ENCODE measurements at places on chromosomes 6 and 20.

DNA sequence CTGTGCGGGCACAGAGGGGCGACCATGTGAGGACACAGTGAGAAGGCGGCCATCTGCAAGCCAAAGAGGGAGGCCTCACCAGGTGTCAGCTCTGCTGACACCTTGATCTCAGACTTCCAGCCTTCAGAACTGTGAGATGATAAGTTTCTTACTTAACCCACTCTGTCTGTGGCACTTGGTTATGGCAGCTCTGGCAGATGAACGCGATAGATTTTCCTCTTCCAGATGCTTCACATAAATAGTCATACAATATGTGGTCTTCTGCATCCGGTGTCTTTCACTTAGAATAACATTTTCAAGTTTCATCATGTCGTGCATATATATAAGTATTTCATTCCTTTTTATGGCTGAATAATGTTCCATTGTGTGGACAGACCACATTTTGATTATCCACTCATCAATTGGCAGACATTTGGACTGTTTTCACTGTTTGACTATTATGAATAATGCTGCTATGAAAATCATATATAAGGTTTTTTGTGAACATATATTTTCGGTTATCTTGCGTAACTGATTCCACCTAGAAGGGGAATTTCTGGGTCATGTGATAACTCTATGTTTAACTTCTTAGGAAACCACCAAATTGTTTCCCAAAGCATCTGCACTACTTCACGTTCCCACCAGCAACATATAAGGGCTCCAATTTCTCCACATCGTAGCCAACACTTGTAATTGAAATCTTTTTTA is 30.2 kb downstream of the PRR18 start:
- no peak for DNase-seq

GRCh38 chr6:134535831-134536230 is 217.9 kb upstream of the SGK1 start:
- DNase-seq = no peak

GRCh38 chr6:46333481-46333880 is 157.8 kb downstream of the RCAN2 start:
- DNase-seq = no peak

DNA sequence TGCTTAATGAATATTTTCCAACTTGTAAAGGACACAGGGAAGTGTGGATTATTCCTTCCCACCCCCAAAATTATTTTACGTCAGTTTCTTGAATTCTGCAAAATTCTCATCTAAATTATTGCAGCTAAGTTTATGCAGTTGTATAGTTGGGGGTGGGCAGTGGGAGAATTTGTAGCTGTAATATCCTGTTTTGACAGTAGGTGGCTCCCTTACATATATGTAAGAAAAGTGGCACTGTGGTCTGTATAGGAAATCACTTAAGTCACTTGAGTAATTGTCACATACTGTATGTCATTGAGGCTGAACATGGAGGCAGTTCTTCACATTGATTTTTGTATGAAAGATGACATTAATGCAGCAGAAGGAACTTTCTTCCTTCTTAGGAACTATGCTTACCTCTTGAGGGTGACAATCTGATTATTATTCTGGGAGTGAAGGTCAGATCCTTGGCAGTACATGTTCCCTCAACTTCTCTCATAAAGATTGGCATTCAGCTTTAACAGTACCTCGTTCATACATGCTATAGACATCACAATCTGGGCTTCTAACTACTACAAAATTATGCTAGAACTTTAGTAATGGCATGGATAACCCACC is 14.6 kb upstream of the CFAP206 start:
- DNase-seq = no peak

- no peak for DNase-seq
Observed at GRCh38 chr6:125217992-125218391, 64.4 kb downstream of the TPD52L1 start.

GRCh38 chr6:31586599-31587281 is 663 bp downstream of the LST1 start:
- DNase-seq = no peak

- no peak for DNase-seq
Observed at GRCh38 chr20:40868551-40869217, 159.9 kb upstream of the TOP1 start.

DNA sequence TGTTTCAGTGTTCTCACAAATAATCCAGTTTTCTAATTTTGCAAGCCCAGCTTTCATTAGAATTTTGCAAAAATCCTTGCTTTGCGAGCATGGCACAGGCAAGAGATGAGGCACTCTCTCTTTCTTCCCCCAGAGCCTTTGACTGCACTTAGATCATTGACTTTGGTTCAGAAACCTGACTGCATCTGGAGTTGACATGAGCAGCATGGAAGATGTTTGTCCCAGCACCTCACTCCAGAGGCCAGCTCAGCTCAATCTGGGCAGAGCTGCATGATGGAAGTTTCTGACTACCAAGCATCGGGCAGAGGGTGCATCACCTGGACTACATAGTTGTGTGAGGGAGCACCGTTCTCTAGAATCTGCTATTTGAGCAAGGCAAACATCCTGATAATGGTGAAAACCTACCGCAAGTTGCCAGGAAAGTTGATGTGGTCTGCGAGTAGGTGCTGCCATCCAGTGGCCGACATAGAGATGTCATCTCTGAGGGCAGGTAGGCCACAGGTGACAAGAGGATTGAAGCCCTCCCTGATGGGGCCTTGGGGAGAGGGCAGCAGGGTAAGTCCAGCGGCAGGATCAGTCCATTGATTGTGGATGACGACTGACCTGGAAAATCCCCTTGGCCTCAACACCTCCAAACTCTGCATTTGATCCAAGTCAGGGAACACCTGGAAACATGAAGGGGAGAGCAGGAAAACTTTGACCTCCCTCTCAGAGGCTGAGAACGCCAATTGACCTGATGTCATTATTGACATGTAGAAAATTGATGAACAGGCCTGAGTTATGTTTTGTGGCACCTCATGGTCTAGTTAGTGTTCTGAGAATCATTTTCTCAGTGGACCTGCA is 3.8 kb upstream of the LPA start:
- DNase-seq = no peak

DNA sequence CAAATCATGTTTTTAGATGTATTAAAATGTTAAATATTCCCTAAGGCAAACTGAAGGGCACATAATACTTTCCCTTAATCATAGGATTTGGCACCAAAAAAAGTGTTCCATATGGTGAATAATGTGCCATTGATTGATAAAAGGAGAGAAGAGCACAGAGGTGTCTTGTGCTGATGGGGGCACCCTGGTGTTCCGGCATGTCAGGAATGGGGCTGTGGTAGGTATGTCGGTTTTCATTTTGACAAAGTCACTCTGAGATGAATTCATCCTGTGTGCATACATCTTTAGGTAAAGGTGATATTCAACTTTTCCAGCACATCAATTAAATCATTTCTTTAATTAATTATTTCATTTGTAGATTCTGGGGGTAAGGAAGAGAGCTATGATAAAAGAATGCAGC is 36.8 kb downstream of the CENPW start:
- DNase-seq = no peak

DNA sequence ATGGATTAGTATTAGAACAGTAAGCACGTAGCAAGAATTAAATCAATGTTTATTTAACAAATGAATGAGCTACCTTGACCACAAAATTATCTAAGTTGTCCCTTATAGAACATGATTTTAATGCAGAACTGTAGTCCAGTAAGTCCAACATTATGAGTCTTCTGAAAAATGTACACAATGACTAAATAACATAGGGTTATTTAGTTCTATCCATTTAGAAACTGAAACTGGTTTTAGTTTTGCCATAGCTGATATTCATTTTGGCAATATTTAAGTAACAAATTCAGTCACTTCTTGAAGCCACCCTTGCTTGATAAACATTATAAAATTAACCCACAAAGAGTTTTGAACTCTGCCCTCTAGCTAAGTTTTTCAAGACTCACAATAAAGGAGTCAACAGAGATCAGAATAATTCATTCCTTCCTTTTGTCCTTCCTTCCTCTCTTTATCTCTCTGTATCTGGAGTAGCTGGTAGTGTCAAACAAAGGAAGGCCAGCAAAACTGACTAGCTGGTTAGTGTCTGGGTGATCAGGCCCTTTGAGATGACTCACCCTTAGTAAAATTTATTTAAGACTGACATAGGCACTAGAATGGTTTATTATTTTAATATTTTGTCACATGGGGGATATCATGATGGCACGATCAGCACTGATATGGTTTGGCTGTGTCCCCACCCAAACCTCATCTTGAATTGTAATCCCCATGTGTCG is 115.1 kb downstream of the BTBD9 start:
- no peak for DNase-seq

DNA sequence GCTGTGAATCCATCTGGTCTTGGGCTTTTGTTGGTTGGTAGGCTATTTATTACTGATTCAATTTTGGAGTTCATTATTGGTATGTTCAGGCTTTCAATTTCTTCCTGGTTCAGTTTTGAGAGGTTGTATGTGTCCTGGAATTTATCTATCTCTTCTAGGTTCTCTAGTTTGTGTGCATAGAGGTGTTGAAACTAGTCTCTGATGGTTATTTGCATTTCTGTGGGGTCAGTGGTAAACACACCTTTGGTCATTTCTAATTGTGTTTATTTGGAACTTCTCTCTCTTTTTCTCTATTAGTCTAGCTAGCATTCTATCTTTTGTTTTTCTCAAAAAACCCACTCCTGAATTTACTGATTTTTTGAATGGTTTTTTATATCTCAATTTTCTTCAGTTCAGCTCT is 70.1 kb upstream of the IRAK1BP1 start:
- no peak for DNase-seq

DNA sequence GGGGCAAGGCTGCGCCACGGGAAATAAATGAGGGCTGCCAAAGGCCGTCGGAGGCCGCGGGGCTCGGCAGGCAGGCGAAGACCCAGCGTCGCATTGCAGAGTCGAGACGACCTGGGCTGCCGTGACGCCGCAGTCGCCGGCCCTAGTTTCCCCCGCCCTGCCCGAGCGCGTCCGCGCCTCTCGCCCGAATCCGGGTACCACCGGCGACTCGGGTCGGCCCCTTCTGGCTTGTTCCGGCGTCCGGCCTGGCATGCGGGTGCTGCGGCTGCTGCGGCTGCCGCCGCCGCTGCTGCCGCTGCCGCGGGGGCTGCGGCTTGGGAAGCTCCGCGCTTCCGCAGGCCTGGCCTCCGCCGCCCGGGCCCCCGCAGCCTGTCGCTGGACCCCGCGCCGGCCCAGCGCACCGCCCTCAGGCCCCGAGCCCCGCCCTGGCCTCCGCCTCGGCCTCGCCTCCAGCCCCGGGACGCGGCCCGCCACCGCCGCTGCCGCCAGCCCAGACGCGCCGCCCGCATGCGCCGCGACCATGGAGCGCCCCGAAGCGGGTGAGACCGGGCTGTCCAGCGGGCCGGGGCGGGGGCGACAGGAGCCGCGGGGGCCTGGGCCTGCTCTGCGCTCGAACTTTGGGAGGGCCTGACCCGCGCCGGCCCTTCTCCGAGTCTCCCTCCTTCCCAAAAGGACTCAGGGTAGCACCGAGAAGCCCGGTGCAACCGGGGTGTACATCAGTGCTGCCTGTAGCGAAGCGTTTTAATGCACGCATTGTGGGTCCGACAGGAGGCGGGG is at the start of gene AKAP7:
TSS of gene AKAP7 (plus strand) at position 224 of the 777 bp plus-strand sequence. CDS start at position 521, 297 bp downstream.
- peak; percentile 14 for DNase-seq

DNA sequence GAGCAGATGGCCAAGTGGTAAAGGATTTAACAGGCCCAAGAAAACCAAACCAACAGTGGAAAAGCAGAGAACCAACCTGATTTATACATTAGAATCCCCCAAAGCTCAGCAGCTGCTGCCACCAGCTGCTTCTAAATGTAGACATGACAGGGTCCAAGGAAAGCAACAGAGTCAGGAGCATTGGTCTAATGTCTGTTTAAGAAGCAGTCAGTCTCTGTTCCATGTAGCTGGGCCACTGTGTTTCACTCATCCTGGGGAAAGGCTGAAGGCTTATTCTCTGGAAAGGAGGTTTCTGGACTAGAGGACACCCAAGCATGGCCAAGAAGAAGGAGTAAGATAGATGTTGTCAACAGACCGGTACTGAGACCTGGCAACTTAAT is 75.4 kb downstream of the TMEM244 start:
- no peak for DNase-seq

DNA sequence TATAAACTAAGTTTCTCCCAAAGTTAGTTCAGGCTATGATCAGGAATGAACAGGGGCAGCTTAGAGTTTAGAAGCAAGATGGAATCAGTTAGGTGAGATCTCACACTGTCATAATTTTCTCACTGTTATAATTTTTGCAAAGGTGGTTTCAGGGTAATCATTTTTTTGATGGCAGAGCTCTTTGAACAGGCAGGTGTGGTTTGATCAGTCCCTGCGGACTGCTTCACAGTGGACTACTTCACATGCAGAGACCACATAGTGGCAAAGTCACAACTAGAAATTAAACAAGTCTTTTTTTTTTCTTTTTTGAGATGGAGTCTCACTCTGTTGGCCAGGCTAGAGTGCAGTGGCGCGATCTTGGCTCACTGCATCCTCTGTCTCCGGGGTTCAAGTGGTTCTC is 6.8 kb downstream of the MAS1 start:
- DNase-seq = no peak

- no peak for DNase-seq
Observed at GRCh38 chr6:161584621-161585340, 310.9 kb upstream of the AGPAT4 start.

- DNase-seq = no peak
Observed at GRCh38 chr6:150282806-150283205, 86.0 kb upstream of the IYD start.

DNA sequence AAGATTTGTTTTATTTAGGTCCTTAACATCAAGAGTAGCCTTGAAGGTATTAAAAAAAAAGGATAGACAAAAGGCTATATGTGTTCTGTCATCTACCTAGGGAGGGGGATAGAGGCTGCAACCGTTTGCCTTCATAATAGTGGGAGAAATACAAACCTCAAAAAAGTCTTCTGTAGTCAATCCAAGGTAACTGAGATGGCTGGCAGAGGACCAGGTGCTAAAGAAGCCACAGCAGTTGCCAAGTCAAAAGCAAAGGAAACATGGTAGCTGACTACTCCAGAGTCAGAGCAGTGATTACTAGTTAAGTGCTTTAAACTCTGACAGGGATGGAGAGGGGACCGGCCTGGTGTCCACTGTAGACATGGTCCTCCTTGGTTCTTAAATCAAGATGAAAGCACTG is 249.4 kb downstream of the PTPRK start:
- no peak for DNase-seq

DNA sequence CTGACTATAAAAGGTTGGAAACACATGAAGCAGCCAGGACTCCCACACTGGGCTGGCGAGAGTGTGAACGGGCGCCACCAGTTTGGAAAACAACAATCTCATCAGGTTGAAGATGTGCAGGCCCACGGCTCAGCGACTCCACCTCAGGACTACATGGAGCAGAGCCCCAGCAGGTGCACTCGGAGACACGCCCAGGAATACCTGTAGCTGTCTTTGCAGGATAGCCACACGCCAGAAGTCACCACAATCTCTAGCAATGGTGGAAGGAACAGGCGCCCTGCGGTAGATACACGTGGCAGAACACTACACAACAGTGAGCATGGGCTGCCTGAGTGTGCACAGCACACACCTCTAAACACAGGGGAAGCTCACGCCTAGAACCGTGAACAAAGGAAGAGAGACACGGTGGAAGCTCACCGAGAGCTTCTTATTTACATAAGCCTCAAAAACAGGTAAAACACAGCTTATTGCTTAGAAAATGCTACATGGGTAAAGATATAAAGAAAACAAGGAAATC is 28.7 kb upstream of the RPS6KA2 start:
- DNase-seq = no peak

Data from stimulated activated CD8-positive, alpha-beta memory T cell treated with anti-CD3 and anti-CD28 coated beads, Interleukin-2, amount 100 ng/mL, for 1 hour (primary cell).